ENCODE measurements at places on chromosomes 11 and 22.
A peak's percentile ranks its signal among the peaks of the same experiment; 100 is the strongest.

GRCh38 chr11:8067567-8067928, 13.5 kb upstream of the TUB start:
- no peak for DNase-seq

GRCh38 chr11:64379817-64380709, 21.1 kb downstream of the RPS6KA4 start:
- no peak for DNase-seq

- no peak for DNase-seq
Measured at GRCh38 chr11:67442504-67443404, 522 bp downstream of the CORO1B start.

DNA sequence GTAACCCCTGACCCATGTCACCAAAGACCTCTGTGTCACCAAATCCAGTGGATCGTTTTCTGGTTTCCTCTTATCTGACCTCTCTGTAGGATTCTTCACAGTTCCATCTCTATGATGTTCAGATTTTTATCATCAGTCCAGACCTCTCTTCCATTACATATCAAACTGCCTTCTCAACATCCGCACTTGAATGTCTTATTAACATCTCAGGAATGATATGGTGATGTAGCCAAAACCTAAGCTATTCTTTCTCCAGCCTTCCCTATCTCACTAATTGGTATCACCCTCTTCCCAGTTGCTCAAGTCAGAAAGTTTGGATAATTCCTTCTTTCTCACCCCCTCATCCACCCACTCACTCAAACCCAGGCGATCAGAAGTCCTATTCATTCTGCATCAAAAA, 13.4 kb downstream of the APLNR start:
- no peak for DNase-seq

DNA sequence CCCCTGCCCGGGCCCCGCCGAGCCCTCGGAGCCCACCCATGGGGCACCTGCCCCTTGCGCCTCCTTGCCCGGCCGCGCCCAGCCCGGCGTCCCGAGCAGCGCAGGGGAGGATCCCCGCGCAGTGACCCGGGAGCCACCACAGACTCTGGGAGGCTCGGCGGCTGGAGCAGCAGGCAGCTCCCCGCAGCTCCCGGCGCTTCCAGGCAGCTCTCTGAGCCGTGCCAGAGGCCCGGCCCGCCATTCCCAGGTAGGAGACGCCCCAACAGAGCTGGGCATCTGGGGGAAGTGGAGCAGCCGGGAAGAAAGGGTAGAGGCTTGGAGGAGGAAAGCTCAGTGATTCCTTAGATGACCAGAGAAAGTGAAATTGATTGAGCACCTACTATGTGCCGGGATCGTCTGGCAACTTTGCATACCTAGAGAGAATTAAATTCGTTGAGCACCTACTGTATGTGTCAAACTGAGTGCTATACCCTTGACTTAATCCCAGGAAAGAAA, 670 bp downstream of the RASD2 start:
- no peak for DNase-seq

GRCh38 chr11:101129203-101129943, at the start of gene PGR:
TSS of gene PGR (minus strand) at chr11:101129813. CDS start at chr11:101129070, 743 bp downstream.
- no peak for DNase-seq

DNA sequence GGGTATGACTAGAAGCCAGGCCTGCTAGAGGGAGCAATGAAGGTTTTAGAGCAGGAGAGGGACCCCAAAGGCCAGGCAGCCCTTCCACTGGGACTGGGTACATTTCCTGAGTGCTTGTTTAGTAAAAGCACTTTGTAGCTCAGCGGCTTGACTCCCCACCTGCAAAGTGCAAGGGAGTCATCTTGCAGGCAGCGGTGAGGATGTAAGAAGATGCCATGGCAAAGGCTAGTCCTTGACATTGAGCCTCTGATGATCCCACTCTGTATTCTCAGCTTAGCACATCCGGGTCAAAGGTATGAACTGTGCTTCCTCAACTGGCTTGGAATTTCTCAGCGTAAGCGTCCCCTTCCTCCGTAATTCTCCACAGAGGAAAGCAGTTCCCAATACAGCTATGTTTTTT, 3.1 kb upstream of the UBE2L3 start:
- DNase-seq: no peak

GRCh38 chr11:43674560-43674959, 6.0 kb upstream of the HSD17B12 start:
- DNase-seq: no peak

- peak; percentile 88 for DNase-seq
Measured at GRCh38 chr11:518463-519202, 11.6 kb upstream of the RNH1 start.

GRCh38 chr22:47228767-47229166, 466.3 kb downstream of the TBC1D22A start:
- DNase-seq: no peak

GRCh38 chr11:65426839-65427690, 4.5 kb downstream of the NEAT1 start:
- DNase-seq: no peak

GRCh38 chr11:8403310-8403709, 139.6 kb upstream of the LMO1 start:
- DNase-seq: no peak

- DNase-seq: no peak
Measured at GRCh38 chr22:35961480-35962295, 66.9 kb downstream of the RBFOX2 start.

- no peak for DNase-seq
Measured at GRCh38 chr11:68048681-68049508, 10.1 kb downstream of the TCIRG1 start.

GRCh38 chr22:31465307-31465706, 24.3 kb downstream of the EIF4ENIF1 start:
- no peak for DNase-seq

DNA sequence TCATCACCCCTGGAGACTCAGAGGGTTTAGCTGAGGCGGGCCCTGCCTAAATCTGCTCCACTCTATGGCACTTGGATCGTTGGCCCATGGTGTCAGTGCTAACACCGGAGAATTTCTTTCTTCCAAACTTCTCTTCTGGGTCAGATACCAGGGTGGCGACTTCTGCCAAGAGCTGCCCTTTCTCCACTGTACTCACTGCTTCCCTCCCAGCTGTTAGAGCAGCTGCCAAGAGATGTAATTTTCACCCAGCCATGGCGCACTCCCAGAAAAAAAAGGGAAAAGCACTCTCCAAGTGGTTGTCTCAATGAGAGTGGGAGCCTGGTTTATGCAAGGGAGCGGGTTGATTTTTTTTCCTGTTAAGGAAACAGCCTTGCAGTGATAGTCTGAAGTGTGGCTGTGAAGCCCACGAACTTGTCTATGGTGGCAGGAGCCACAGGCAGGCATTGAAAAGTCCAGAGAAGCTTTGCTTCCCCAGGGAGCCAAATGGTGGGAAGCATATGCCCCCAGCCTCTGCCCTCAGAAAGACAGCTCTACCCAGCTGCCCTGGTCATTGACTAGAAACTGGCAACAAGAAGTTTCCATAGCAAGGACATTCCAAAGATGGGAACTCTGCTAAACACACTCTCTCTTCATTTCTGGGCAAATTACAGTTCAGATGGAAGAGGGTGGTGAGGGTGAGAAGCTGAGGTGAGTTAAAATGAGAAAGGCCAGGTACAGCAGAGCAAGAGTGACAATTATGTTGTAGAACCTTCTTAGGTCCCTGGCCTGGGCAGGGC, 10.7 kb downstream of the PCSK7 start:
- DNase-seq: no peak

DNA sequence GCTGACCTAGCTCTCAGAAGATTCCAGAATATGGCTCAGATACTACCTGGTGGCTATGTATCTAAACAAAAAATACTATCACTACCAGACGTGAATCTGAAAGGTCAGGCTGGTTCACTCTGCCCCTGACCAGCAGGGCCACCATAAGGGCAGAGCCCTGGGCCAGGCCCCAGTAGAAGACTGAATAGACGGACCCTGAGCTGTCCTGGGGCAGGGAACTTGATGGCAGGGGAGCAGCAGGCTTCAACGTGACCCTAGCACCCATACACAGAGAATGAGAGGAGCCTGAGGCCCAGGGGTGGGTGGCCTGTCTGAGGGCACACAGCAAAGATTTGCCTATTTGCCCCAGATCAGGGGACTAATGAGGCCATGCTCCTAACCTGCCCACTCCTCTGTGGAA, 6.6 kb upstream of the RNF185 start:
- DNase-seq: no peak

GRCh38 chr11:82718821-82719220, 14.8 kb downstream of the FAM181B start:
- no peak for DNase-seq

GRCh38 chr11:112212290-112212689, 13.9 kb upstream of the PTS start:
- DNase-seq: no peak

DNA sequence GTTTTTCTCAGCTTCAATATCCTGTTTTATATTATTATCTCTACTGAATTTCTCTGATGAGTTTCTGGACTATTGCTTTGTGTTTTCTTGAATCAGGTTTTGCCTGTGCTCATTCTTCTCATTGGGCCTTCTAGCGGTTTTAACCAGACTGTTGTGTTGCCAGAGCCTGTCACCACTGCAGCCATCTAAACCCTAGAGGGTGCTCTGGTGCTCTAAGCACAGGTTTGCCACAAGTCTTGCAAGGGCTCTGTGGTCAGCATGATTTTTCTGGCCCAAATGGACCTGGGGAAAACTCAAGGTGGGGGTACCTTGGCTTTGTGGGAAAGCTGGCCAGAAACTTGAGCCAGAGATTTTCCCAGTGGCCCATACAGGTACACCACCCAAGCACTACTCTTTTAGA, 52.4 kb upstream of the TYR start:
- DNase-seq: no peak

- DNase-seq: no peak
Measured at GRCh38 chr11:44985721-44986120, 35.0 kb upstream of the TP53I11 start.

GRCh38 chr11:118064956-118065355, 11.9 kb upstream of the TMPRSS4 start:
- DNase-seq: no peak

DNA sequence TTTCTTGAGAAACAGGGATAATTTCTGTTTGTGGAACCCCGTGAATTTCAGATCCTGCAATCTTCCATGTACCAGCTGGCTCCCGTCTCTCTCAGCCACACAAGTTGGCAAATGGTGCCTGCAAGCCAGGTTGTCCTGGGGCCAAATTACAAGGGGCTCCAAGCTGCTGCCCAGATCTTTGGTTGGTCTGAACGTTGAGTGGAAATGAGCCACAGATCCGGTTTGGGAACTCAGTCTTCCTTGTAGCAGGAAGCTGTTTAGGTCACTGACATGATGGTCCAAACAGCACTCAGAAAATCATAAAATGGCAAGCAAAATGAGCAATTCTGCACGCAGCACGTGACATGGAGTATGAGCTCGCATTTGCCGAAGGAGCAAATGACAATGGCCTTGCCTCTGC, 1496.4 kb downstream of the TBC1D22A start:
- no peak for DNase-seq

DNA sequence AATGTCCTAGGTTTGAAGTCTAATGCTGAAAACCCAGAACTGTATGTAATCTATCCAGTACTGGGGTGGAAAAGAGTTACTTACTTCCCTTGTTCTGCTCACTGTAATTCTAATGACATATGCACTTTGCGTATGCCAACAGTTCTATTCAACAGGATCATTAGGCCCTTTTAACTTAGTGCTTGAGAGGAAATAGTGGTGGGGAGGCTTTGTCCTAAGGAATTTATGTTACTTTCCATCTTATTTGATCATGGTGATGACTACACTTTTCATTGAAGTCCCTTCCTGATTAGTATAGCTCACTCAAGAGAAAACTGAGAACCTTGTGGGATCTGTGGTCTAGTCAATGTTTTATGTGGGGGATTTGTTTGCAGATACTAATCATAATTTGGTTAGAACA, 348.2 kb downstream of the GUCY1A2 start:
- DNase-seq: no peak

DNA sequence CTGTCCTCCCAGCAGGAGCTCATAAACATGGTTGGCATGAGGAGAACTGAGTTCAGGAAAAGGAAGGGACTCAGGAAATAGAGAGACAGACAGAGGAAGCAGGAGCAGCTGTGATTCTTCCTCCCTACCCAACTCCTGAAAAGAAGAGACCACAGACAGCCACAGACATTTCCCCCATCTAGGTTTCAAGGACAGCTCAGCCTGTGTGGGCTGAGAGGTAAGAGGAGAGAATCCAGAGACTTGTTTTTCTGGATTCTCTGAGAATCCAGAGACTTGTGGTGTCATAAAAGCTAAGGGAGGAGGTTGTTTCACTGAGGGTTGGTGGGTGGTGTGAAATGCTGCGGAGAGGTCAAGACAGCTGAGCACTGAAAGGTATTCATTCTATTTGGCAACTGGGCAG, 19.0 kb upstream of the STK33 start:
- no peak for DNase-seq

- DNase-seq: no peak
Measured at GRCh38 chr11:109911488-109911887, 181.7 kb upstream of the ZC3H12C start.

DNA sequence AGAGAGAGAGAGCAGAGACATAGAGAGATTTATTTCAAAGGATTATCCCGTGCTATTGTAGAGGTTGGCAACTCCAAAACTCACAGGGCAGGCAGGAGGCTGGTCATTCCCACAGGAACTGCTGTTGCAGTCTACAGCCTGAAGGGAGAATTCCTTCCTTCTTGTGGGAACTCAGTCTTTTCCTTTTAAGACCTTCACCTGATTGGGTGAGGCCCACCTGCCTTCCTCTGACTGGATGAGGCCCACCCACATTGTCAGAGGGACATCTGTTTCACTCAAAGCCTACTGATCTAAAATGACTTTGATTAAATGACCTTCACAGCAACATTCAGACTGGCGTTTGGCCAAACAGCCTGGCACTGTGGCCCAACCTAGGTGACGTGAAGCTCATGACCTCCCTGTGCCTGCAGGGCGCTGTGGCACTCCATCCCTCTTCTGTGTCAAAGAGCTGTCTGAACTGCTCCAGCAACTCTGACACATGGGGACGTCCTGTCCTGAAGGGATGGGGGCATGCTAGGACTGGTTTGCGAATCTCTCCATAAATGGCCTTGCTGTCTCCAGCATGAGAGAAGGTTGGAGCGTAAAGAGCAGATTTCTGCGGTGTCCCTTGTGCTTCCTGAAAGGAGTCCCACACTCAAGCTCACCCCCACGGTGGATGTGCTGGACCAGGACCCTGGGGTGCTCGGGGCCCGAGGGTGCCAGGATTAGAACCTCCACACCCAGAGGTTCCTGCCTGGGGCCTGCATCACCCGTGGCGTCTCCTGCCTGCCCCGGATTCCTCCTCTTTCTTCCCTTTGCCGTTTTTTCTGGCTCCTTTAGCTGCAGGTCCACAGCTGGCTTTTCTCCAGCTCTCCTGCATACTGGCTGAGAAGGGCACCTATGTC, 20.7 kb downstream of the KRTAP5-5 start:
- DNase-seq: no peak

DNA sequence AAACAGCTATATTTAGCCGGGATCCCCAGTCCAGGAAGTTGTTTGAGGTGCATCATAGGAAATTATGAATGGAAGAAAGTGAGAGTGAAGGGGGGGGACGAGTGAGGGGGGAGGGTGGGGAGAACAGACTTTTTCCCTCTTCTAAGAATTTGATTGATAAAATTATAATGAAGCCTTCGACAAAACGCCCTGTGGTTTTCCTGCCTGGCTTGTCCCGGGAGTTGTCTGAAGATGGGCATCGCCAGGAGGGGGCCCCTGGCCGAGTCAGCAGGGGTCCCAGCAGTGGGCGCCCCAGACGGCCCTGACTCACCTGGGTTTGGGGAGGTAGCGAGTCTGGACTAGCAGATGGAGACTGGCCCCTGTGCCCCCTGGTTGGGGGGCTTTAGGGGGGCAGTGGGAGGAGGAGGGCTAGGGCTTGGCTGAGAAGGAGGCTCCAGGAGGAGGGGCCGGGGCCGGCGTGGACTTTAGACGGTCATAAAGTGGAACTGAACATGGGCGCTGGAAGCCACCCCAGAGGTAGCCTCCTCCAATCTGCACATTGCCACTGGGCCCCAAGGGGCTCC, 336 bp upstream of the LIF start:
- no peak for DNase-seq

- DNase-seq: no peak
Measured at GRCh38 chr11:130330101-130330684, 15.5 kb upstream of the ZBTB44 start.
